ENCODE measurements at places on chromosomes 7 and 10.

- DNase-seq = no peak
Observed at GRCh38 chr10:32379318-32379949, 32.5 kb upstream of the EPC1 start.

GRCh38 chr10:58588673-58589265, 76.1 kb downstream of the BICC1 start:
- DNase-seq = peak; percentile 29

- DNase-seq = no peak
Observed at GRCh38 chr10:62384057-62384446, 9.9 kb downstream of the ZNF365 start.

GRCh38 chr10:36163827-36164226, 521.7 kb upstream of the FZD8 start:
- DNase-seq = peak; percentile 21

DNA sequence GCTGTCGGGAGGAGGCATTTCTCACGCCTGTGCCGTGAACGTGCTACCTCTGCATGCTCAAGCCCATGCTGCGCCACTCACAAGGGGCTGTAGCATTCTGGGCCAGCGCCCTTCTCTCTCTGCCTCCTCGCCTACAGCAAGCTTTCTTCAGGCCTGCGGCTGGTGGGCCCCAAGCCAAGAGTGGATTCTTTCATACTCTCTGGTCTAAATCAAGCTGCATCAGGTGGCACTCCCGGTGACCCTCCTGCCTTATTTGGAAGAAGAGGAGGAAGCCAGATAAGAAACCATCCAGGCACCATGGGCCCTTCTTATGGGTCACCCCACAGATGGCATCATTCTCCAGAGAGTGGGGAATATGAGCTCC, 86.7 kb upstream of the DUSP5 start:
- peak; percentile 45 for DNase-seq

- peak; percentile 58 for DNase-seq
Observed at GRCh38 chr7:45157653-45158401, at the start of gene RAMP3. Gene RAMP3 (plus strand): TSS chr7:45157791. CDS start chr7:45157829, 38 bp downstream.

GRCh38 chr7:138000081-138000701, 1.7 kb downstream of the CREB3L2 start:
- peak; percentile 61 for DNase-seq

GRCh38 chr7:157360483-157361025, 23.8 kb downstream of the DNAJB6 start:
- DNase-seq = no peak

DNA sequence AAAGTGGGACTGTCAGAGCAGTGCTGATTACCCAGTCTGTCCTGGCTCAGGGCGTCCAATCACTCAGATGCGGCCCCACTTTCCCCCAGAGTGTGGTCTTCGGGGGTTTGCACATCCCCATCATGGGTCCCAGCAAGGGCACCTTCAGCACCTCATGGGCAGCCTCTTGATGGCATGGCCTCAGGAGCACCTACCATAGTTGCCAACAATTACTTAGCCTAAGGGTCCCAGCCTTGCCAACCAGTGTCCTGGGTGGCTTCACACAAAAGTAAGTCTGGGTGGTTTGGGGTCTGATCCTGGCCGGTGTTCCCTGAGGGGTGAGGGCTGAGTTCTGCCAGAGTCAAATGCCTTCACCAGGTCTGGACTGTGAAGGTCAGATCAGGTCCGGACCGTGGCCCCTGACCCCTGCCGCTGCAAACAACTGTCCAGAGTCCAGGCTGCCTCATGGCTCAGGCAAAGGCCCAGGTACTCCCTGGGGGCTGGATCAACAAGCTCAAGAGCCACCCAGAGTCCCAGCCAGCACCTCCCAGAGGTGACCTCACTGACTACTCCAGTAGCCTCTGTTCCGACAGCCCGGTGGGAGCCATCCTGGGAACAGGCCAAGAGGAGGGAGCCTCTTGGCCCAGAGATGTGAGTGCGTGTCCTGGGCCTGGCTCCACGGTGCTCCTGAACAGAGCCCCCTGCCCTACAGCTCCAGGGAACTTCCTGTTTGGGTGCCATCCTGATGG, 6.2 kb upstream of the MARVELD1 start:
- no peak for DNase-seq

DNA sequence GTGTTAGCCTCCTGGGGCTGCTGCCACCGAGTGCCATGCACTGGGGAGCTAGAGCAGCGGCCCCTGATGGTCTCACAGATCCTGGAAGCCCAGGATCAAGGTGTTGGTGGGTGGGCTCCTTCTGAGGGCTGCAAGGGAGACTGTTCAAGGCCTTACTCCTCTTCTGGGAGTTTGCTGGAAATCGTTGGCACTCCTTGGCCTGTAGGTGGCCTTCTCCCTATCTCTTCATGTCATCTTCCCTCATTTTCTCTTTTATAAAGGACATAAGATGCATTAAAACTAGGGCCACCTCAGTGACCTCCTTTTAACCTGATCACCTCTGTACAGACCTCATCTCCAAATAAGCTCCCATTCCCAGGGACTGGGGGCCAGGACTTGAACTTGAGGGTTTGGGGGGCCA, 27.0 kb upstream of the ZNF862 start:
- DNase-seq = no peak

GRCh38 chr7:55534262-55534915, 37.9 kb downstream of the VOPP1 start:
- no peak for DNase-seq

DNA sequence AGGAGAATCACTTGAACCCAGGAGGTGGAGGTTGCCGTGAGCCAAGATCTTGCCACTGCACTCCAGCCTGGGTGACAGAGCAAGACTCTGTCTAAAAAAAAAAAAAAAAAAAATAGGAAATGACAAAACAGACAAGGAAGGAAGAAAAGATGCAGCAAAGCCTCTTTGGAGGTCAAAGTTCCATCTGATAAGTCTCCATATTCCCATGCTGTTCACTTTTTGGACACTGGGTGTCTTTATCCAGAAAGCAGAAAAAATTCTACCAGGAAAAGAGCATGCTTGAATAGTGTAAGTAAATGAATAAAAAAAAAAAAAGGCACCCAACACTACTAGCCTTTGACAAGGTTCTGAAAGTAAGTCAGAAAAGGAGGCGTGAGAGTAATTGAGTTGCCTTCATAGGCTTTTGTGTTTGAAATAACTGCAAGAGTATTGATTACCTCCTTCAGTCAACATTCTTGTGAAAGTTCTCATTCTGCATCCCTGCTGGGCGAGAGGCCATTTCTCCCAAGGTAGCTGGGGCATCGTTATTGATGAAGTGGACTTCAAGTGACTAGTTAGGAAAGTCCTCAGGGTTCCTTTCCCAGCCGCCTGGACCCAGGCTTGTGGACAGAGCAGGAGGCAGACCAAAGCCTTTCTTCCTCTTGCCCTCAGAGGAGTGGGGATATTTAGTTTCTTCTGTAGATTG, 133.3 kb upstream of the KIF5B start:
- DNase-seq = no peak

DNA sequence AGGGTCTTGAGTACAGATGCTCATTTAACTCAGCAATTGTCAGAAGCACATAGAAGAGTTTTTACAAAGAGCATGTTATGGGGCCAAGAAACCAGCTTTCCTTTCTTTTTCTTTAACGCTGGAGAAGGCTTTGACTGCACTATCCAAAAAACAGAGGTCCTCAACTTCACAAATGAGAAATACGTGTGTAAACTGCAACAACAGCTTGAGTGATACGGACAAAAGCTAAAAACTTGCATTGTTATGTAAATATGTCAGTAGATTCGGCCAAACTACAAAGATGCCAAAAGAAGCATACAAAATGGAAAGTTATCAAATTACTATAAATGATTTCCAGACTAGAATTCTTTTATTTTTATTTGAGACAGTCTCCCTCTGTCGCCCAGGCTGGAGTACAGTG, 62.4 kb upstream of the C10orf90 start:
- DNase-seq = no peak

DNA sequence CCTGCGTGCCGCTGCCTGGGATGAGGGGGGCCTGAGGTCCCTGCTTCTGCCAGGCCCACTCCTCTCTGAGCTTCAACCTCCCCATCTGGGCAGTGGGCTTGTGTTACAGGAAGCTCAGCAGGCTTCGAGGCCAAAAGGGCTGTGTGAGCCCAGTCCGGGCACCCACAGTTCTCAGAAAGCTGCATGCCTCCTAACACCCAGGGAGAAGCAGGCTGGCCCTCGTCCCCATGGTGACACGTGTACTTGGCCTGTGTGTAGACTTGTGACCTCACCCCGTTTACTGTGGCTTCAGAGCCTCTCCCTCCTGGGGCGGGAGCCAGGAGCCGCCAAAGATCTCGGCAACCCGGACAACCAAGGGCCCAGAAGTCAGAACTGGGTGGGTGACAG, 2.2 kb upstream of the GRIFIN start:
- DNase-seq = peak; percentile 76

GRCh38 chr7:66206119-66206933, 1.2 kb downstream of the TPST1 start:
- DNase-seq = no peak

- DNase-seq = no peak
Observed at GRCh38 chr10:16948361-16948760, 131.1 kb upstream of the RSU1 start.

- no peak for DNase-seq
Observed at GRCh38 chr7:120920591-120921274, 29.8 kb upstream of the ING3 start.

GRCh38 chr7:90910136-90910535, 314.0 kb downstream of the CDK14 start:
- no peak for DNase-seq

Measured in left cardiac atrium (tissue), 4 donors.